ENCODE measurements at places on chromosomes 4 and X.

DNA sequence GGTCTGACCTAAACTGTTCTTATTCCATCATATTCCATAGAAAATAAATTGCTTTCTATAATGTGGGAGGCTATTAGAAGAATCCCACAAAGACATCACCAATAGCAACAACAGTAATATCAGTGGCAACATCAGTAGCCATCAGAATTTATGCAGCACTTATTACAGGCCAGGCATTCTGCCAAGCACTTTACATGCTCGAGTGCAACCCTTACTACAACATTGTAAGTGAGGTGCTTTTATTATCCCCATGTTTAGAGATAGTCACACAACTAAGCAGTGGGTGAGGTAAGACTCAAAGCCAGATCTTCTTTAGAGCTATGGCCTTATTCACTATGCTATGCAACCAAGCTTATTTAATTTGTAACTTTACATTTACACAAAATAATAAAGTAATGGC lies 317.1 kb upstream of the BMP3 start:
- no peak for DNase-seq

- DNase-seq = no peak
These were observed 65.2 kb downstream of the FBXO8 start for GRCh38 chr4:174218127-174218790.

DNA sequence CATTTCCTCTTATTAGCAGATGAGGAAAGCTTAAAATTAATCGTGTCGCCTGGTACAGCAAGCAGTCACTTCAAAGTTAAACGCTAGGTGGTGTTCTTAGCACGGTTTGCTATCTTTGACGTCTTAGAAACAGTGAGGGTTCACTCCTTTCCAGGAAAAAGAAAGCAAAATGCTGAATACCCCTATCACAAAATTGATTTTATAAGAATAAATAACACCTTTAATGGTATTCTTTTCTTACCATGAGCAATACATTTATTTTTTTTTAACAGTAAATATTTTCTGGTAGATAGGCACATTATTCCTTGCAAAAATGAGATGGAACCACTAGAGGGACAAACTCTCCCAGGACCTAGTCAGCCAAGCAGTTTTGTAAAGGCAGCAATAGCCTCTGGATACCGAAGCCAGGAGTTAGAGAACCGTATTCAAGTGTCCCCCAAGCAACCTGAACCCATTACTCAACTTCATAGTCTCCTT lies 153.9 kb downstream of the KDR start:
- no peak for DNase-seq

DNA sequence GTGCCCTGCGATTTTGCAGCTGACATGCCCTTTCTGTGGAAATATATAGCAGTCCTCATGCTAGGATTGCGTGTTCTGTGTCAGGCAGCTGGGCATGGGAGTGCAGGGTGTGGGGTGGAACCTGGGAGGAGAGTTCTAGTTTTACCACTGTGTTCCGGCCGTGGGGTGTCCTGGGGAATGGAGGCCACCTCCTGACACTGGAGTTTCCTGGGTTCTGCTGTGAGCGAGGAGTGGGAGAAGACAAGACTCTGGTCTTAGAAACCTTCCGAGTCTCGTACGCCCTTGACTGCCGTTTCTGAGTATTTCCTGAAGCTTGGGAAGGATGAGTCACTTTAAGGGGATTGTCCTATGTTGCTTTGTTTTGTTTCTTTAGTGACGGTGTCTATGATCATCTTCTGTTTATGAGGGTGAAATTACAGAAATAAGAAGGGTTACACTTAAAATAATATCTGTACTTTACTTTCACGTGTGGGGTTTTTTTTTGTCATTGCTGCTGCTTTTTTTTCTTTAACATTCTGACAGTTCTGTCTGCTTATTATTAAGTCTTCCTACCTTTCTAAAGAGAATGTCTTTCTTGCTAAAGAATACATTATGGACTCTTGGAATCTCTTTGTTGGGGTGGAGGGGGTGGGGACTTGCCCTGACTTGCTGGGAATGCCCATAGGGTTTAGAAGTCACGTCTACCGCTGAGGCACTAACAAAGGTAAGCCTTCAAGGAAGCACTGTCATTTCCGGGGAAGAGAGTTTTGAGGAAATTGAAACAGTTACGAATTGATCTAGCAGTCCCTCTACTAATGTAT lies 19.1 kb downstream of the CD99 start:
- DNase-seq = no peak

- DNase-seq = no peak
These were observed 65.5 kb downstream of the MAML3 start for GRCh38 chr4:140088323-140088967.

GRCh38 chr4:140183270-140183669 lies 29.3 kb upstream of the MAML3 start:
- no peak for DNase-seq

- no peak for DNase-seq
These were observed 735.6 kb downstream of the GLUD2 start for GRCh38 chrX:121782976-121783375.

GRCh38 chr4:26212528-26212927 lies 108.3 kb upstream of the RBPJ start:
- no peak for DNase-seq

DNA sequence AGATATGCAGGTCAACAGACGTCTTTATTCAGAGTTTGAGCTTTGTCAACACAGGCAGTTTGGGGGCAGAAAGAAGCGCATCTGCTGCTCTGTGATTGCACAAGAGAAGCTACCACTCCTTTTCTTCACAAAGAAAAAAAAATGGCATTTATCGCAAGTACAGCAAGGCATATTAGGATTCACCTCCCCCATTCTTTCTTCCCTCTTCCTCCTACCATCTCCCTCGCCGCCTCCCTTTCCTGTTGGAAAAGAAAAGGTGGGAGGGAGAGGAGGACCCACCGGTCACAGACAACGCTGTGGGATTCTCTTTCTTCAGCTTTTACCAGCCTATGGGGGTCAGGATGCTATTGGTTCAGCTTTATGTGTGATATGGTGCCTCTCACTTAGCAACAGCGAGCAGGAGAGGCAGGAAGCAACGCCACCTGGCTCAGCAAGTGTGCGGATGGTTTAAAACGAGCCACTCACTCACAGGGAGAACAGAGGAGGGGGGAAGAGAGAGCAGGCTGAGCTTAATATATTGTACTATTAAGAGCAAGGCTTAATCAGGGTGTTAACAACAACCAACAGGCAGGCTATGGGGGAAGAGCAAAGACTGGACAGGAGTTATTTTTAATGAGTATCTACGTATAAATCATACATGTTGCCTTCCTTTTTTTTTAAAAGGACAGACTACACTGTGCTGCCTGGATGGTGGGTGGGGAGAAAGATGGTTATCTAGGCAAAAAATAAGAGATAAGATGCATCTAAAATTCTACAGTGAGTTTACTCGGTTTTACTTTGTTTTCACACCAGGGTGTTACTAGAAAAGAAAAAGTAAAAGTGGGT lies 104.7 kb downstream of the MAML3 start:
- DNase-seq = no peak

DNA sequence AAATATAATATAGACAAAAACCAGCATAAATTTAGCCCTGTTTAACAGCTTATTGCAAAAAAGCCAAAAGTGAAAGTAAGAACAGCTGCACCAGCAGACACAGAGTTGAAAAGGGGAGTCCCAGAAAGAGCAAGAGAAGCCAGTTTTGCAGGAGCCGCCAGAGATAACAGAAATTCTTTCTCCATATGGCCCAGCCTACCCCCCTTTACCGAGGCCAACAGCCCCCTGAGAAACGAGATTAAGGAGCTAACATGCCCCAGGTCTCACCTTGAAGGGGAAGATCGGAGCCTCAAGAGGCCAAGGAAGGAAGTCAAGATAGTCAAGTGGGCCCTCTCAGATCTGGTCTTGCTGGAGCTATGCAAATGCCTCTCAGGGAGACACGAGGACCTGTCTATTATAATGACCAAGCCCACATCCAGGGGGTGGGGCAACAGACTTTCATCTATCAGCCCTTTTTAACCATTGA lies 4.8 kb downstream of the ACOX3 start:
- no peak for DNase-seq

- DNase-seq = no peak
These were observed 20.8 kb upstream of the TMEM185A start for GRCh38 chrX:149652232-149652981.

DNA sequence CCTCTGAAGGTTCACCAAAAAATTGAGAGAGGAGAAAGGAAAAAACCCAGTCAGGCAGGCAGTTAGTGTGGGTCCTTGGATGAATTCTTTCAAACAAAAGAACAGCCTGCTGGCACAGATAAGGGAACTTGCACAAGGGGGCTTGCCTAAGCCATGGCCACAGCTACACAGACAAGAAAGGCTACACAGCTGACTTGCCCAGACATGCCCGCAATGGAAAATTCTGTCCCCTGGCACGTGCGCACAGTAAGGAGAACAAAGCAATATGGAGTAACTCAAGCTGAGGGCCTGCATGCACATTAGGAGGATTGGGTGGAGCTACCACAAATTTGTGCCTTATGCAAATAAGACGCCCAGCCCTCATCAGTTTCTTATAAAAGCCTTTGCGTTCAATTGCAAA lies 512.5 kb upstream of the HTR2C start:
- no peak for DNase-seq

DNA sequence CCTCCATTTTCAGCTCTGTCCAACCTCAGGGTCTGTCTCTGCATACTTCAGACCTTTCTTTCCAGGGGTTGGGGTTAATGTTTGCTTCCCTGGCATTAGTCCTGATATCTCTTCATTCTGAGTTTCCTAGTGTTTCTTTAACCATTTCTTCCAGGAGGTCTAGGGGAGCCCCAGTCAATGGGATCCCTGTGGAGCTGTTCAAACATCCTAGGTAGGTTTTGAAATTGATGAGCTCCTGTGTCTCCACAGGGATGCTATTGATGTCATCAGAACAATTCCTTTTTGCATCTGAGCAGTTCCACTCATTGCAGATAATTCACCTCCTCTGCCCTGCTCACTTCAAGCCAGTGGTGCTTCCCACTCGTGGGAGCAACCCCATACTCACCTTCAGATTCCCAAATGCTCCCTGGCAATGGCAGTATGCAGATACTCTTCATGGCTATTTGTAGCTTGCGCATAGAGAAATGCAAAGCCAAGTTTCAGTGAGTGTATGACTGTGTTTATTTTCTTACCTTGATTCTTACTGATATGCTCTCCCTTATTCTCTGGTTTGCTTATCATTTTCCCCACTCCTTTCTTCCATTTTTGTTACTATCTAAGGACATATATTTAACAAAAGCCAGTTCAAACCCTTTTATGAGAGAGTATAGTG lies 33.7 kb upstream of the LIMCH1 start:
- no peak for DNase-seq
